D721Med (cell line): ENCODE measurements at places on chromosomes 2 and 18.

- no peak for DNase-seq
Measured at GRCh38 chr2:197307236-197307932, 3.2 kb downstream of the ANKRD44 start.

- no peak for DNase-seq
Measured at GRCh38 chr2:171346723-171347557, 86.8 kb downstream of the METTL8 start.

GRCh38 chr2:68809324-68810240, 61.6 kb downstream of the BMP10 start:
- no peak for DNase-seq

- DNase-seq, result no peak
Measured at GRCh38 chr18:51523671-51524070, 326.2 kb upstream of the MEX3C start.

DNA sequence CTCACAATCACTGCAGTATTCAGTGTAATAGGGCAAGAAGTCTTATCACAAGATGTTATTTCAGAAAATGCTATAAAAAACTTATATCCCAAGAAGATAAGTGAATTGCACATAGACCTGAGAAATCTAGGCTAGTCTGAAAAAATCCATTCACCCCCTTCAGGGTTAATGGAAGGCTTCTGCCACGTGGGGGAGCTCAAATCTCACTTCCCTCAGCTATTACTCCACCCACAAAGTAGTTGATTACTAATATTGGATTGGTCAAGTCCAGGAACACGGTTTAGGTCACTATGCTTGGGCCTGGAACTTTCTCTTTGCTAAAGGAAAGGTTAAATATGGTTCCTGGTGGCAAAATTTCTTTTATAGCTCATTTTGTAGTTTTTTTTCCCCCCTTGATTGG, 51.2 kb upstream of the ADAM23 start:
- DNase-seq, result no peak

- DNase-seq, result no peak
Measured at GRCh38 chr2:429575-430254, 141.8 kb upstream of the ALKAL2 start.

GRCh38 chr2:45497355-45497754, 113.7 kb downstream of the SRBD1 start:
- no peak for DNase-seq

GRCh38 chr2:217657252-217657651, 345.5 kb downstream of the TNS1 start:
- DNase-seq, result no peak

- DNase-seq, result no peak
Measured at GRCh38 chr2:19893520-19894133, 8.2 kb downstream of the TTC32 start.

DNA sequence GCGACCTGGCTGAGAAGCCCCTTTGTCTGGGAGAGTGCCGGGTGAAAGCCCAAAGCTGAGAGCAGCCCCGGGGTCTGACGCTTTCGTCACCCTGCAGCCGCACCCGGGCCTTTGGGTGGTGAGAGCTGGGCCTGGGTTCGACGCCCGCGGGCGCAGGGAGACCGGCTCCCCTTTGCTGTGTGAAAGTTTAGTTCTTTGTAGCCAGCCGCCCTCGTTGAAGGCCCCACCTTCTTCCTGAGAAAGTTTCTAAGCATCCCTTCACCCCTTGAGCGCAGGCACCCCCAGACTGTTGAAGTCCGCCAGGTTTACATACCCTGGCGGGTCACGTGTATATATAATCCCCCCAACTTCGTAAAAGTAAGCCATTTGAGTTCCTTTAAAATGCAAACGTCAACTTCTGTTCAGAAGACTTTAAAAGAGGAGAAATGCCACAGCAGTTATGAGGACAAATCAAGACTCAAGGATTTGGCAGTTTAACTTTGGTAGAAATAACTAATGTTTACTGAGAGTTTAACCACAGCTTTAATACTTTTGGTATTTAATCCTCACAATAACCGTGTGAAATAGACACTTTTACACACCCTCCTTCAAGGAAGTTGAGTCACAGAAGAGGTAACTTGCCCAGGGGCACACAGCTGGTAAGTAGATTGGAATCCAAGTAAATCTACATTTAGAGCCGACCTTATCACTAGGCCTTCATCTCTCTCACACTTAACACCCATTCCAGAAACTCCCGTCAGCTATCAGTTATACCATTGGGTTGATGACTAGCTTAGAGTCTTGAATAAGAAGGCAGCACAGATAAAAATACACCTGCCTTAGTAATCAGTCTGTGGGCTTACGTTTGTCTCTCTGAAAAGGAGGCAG, 1.1 kb upstream of the MBOAT2 start:
- DNase-seq, result no peak
